ENCODE measurements at places on chromosomes 5 and 9. TPM values are rescaled to one million over a fixed set of nuclear protein-coding genes. Genes with fewer than 3 reads are reported as not detected.

- no peak for DNase-seq
Observed at GRCh38 chr5:127976991-127977717, 106.4 kb upstream of the SLC12A2 start.

DNA sequence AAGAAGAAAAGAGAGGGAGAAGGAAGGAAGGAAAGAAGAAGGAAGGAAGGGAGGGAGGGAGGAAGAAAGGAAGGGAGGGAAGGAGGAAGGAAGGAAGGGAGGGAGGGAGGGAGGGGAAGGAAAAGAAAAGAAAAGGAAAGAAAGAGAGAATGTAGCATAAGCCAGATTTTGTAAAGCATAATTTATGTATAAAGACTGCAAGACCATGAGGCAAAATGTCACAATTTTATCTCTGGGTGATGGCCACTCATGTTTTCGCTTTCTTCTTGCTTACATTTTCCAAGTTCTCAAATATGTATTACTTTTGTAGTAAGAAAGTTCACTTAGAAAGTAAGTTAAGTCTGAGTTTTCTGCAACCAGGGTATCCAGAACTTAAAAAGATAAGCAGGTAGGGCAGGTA is 3.4 kb upstream of the RNF183 start:
- DNase-seq, result no peak

DNA sequence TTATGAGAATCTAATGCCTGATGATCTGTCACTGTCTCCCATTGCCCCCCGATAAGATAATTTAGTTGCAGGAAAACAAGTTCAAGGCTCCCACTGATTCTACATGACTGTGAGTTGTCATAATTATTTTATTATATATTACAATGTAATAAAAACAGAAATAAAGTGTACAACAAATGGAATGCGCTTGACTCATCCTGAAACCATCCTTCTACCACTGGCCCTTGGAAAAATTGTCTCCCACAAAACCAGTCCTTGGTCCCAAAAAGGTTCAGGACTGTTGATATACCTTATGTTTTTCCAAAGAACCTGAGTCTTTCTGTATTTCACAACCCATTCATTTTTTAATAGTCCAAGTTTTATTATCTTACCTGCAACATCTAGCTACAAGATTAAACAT is 403.5 kb downstream of the TAF11L14 start:
- DNase-seq, result no peak

GRCh38 chr9:13832446-13832845 is 481.5 kb downstream of the NFIB start:
- peak; percentile 78 for DNase-seq

DNA sequence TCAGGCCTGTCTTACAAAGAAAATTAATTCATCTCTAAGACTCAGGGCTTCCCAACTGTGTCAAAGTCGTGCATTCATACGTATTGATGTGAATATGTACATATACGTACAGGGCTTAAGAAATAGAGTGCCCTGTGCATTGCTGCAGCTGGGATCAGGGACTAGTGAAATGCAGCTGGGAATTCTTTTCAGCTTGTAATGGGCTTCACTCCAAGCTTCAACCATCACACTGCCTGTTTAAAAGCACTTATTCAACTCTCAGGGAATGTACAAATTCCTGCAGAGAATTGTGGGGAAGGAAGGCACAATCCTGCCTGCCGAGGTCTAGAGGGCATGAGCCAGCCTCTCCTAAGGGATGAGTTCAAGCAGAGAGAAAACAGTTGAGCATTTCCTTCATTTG is 59.6 kb upstream of the MAN2A1 start:
- DNase-seq, result no peak

GRCh38 chr5:133930061-133930812 is 38.2 kb downstream of the C5orf15 start:
- DNase-seq, result no peak

GRCh38 chr9:109369285-109369684 is 48.4 kb upstream of the EPB41L4B start:
- DNase-seq, result peak; percentile 27

GRCh38 chr5:161549106-161549505 is 2.6 kb upstream of the GABRB2 start:
- DNase-seq, result no peak

DNA sequence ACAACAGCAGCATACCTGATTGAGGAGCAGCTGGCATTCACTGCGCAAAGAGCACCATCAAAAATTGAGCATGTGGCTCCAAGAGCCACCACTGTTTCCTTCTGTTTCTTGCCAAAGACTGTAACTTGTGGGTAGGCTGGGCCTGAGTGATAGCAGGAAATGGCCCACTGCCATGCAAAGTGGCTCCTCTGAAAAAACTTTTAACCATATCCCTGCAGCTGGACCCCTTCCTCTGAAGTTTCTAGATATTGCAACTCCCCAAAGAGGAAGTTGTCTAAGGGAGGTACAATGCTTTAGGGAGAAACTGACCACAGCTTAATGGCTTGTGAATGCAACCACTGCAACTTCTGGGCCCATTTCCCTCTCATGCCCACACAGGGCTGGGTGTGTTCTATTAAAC is 355.4 kb upstream of the PDE4D start:
- DNase-seq, result no peak

Gene IFNB1
- total RNA-seq, result 0.26 TPM

Gene ADAMTS12
- not detected for total RNA-seq
